ENCODE measurements at places on chromosomes 5 and 9.
A peak's percentile ranks its signal among the peaks of the same experiment; 100 is the strongest.

DNA sequence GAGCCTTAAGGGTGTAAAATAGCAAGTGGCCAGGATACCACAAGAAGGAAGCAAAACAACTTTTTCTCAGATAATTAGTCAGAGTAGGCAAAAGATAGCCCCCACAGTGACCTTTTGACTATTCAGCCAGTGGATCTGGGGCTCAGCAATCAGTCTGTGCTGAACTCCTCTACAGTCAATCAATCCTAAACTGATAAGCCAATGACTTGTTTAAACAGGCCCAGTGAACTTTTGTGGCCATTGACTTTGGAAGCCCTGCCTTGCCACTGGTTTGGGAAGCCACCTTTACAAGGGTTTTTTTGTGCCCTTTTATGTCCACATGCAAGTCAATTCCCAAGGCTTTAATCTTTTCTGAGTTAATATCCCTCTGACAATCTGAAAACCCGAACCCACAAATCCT lies 1565.0 kb upstream of the WWC1 start:
- H3K4me3 ChIP-seq, result no peak overlapping the region
- H3K27me3 ChIP-seq, result no peaks in the 10 kb centered on the region
- DNase-seq, result no peak

- H3K27ac ChIP-seq, result no peak overlapping the region
- DNase-seq, result no peak
- H3K4me1 ChIP-seq, result no peaks in the 10 kb centered on the region
- H3K27me3 ChIP-seq, result no peaks in the 10 kb centered on the region
Observed at GRCh38 chr5:34563269-34563668, 92.9 kb upstream of the RAI14 start.

DNA sequence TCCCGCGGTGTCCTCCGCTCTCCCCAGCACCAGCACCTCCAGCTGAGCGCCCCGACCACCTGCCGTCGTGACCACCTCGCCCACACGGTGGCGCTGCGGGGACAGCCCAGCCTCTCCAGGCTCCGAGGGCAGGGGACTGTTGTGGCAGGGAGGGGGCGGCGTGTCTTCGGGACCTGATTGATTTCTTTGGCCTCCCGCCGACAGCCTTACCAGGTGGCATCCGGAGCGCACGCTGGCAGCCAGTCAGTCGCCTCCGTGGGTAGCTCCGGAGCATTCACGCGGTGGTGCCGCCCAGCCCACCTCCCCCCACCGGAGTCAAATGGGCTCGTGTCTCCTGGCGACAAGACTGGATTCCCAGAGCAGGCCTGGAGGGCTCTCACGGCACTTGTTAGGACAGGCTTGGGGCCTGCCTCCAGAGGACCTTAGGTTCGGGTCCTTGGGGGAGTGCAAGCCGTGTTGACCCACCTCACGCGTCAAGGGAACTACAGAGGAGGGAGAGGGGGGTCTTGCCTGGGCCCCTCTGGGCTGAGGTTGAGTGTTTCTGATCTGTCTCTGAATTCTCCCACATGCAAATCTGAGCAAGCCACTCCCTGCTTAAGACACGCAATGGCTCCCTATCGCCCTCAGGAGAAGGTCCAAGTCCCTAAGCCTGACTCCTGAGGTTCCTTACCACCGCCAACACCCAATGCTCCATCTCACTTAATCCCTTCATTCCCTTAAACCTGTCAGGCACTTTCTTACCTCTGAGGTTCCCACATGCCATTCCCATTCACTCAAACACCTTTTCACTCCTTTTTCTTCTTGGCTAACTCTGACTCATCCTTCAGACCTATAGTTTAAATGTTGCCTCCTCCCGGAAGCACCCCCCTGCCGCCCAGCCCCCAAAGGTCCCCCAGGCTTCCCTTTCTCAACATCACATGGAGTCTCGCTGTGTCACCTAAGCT lies 51.2 kb upstream of the GGTA1 start:
- H3K4me1 ChIP-seq, result no peaks in the 10 kb centered on the region
- H3K27ac ChIP-seq, result no peak overlapping the region
- no peaks in the 10 kb centered on the region for H3K36me3 ChIP-seq
- H3K4me3 ChIP-seq, result peak overlapping the region; percentile 47
- H3K27me3 ChIP-seq, result peaks cover 5% of the 10 kb centered on the region

DNA sequence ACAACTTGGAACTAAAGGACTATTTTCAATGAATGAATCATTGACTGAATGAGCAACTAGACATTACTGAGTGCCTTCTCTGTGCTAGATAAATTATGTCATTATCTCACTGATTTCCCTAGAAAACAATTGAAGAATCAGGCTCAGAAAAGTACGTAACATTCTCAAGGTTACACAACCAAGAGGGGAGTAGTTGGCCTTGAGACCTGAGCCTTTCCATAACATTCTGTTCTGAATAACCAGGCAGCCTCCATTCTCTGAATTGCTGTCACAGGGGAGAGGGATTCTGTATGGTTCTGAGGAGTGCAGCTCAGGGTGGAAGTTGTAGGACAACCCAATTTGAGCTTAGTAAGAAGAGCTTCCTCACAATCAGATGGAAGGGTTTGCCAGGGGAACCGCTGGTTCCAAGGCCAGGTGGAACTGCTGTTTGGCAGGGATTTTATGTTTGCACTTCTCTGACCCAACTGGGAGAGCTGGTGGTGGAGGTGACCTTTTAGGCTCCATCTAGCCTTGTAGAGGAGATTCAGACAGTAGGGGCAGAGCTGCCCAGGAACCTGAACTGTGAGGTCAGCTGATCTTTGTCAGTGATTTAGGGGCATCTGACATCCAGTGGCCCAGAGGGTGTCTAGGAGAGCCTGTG lies 16.3 kb downstream of the POLR1E start:
- H3K36me3 ChIP-seq, result peaks cover 6% of the 10 kb centered on the region
- no peaks in the 10 kb centered on the region for H3K4me1 ChIP-seq
- no peak overlapping the region for H3K4me3 ChIP-seq
- H3K27ac ChIP-seq, result no peak overlapping the region
- no peak for DNase-seq

DNA sequence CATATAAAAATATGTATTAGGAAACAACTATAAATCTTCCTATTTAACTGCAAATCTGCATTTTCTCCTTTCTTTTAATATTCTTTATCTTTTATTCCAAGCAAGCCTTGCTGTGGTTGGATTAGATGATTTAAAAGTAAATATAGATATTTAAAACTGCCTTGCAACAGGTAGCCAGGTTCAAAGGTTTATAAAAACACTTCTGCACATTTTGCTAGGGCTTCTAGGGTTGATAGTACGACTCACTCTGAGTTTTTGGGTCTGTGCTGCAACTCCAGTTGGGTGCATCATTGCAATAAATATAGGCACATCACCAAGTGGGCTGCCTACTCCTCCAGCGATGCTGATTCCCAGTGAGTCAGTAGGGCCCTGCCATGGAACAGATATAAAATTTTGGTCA lies 167.7 kb downstream of the MPDZ start:
- no peak overlapping the region for H3K4me3 ChIP-seq
- DNase-seq, result no peak
- H3K4me1 ChIP-seq, result peaks cover 17% of the 10 kb centered on the region
- H3K36me3 ChIP-seq, result peaks cover 17% of the 10 kb centered on the region
- H3K27ac ChIP-seq, result no peak overlapping the region
- H3K27me3 ChIP-seq, result no peaks in the 10 kb centered on the region

- no peak overlapping the region for H3K27ac ChIP-seq
- H3K27me3 ChIP-seq, result no peaks in the 10 kb centered on the region
- no peaks in the 10 kb centered on the region for H3K36me3 ChIP-seq
- no peak for DNase-seq
Observed at GRCh38 chr9:98378794-98379193, 123.3 kb upstream of the TBC1D2 start.

DNA sequence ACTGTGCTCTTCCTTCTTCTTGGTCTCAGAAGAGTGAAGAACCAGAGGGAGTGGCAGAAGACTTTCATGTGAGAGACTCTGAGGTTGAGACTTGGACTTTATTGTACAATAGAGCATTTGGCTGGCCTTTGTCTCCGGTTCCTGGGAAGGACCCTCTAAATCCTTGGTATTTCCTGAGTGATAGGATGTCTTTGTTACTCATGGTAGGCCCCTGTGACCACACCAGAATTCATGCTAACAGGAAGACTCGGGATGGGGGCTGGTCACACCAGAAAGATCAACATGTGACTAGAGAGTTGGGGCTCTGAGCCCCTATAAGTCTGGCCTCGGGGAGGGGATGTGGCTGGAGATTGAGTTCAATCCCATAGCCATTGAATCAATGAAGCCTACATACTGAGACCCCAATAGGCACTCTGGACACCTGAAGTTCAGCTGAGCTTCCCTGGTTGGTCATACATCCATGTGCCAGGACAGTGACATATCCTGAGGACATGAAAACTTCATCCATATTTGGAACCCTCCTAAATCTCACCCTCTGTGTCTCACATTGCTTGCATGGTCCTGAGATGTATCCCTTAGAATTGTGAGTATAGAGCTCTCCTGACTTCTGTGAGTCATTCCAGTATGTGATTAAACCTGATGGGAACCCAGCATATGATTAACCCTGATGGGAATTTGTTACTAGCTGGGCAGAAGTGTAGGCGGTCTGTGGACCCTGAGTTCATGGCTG lies 201.7 kb downstream of the GADD45G start:
- no peak overlapping the region for H3K27ac ChIP-seq
- H3K36me3 ChIP-seq, result no peaks in the 10 kb centered on the region
- no peaks in the 10 kb centered on the region for H3K4me1 ChIP-seq
- no peak for DNase-seq
- no peaks in the 10 kb centered on the region for H3K27me3 ChIP-seq

DNA sequence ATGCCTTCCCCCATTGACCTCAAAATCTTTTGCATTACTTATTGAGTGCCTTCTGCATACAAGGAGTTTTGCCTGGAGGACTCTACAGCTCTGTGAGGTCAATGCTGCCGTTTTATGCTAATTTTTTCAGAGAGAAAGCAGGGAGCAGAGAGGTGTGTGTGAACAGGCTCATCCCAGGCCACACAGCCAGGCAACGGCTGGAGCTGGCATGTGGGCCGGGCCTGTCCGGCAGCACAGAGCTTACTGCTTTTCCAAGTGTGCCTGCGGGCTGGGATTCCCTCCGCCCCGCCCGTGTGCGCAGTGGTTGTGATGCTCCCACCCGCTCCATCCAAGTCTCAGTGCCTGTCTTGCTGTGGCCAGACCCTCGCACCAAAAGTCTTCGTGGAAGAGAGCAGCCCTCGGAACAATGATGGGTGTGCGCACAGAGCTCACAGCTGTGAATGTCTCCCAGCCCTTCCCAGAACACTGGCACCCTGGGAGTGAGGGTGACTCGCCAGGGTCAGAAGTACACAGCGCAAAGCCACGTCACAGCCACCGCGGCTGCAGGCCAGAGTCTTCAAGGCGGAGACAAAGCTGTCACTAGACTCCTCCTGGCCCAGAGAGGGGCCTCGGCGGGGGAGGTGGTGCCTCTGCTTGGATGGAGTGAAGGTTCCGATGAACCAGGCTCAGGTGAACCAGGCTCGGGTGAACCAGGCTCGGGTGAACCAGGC lies 82.8 kb downstream of the COL5A1 start:
- H3K4me3 ChIP-seq, result no peak overlapping the region
- no peak overlapping the region for H3K27ac ChIP-seq
- H3K36me3 ChIP-seq, result no peaks in the 10 kb centered on the region
- no peak for DNase-seq

- DNase-seq, result no peak
- no peaks in the 10 kb centered on the region for H3K27me3 ChIP-seq
- H3K4me3 ChIP-seq, result no peak overlapping the region
- H3K4me1 ChIP-seq, result peaks cover 63% of the 10 kb centered on the region
- H3K36me3 ChIP-seq, result no peaks in the 10 kb centered on the region
- H3K27ac ChIP-seq, result no peak overlapping the region
Observed at GRCh38 chr5:93245226-93245625, 335.8 kb downstream of the NR2F1-AS1 start.

DNA sequence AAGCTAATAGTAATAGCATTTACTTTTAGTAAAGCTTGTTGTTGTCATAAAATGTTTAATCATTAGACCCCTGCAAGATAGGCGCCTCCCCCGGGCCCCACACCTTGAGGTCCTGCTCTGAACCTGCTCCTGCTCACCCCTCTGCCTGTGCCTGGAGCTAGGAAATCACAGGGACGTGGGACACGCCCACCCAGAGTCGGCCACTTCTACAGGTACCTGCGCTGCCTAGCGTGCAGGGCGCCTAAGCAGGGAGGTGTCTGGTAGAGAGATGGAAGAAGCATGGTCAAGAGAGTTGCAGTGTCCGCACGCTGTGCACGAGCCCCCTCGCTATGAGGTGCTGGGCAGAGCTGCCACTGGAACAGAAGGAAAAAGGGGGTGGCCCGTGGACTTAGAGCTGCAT lies 52.6 kb downstream of the HINT1 start:
- H3K27ac ChIP-seq, result no peak overlapping the region
- no peaks in the 10 kb centered on the region for H3K27me3 ChIP-seq
- no peaks in the 10 kb centered on the region for H3K36me3 ChIP-seq
- DNase-seq, result no peak
- H3K4me3 ChIP-seq, result no peak overlapping the region

Measured in neural progenitor cell (in vitro differentiated cells).